ENCODE measurements at places on chromosomes 5 and 9.

- DNase-seq: no peak
These were observed 461.3 kb upstream of the CLINT1 start for GRCh38 chr5:158320178-158320674.

DNA sequence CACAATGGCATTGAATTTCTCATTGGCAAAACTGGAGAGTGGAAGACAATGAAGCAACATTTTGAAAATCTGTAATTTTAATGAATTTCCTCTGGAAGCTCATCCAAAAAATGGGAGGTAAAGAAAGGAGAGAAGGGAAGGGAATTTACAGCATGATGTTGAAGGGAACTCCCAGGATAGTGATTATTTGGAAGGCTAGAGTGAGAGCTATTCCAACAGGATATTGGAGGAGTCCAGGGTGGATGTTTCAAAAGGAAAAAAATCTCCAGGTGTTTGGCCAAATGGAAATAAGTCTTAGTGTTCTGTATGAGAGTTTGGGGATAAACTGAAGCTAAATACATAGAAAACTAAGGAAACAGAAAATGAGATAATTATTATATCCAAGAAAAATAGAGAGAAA, 106.2 kb downstream of the IZUMO3 start:
- no peak for DNase-seq

GRCh38 chr5:119031905-119032304, 39.0 kb upstream of the DMXL1 start:
- DNase-seq: no peak

DNA sequence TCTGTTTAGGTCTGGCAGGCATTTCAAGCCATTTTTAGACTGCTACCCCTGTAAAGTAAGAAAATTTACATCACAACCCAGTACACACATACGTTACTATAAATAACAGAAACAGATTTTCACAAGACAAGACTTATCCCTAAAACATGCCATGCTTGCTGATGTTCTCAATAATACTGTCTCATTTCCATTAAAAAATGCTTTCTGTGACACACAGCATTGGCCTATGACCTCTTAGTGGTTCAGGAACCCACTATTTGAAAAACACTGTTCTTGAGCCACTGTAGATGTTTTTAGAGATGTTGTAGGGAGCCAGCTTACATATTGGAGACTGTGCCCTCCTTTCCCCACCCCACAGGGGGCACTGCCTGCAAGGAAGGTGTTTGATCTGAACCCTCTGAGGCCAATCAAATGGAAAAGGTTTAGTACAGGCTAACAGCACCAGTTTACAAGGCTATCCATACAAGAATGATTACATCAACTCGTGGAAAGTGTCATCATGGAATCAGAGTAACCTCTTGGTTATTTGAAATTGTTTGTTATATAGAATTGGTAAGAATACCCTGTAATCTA, 30.8 kb downstream of the ZSWIM6 start:
- DNase-seq: no peak

- no peak for DNase-seq
These were observed 13.6 kb downstream of the CCNH start for GRCh38 chr5:87398981-87399614.

DNA sequence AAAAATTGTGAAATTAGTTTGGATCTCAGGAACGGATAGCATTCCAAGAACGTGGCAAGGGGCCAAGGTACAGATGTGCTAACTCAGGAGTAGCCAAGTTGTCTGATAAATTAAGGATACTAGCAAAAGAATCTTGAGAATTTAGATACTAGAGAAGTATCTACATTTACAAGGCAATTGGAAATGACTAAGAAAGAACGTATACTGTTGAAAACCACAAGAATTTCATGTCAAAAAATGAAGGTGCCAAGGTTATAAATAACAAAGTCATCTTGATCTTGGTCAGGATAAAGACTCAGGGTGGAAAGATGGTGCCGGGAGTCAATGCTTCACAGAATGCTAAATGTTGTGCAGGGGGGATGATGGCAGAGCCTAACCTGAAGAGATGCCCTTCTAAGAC, 19.2 kb downstream of the CAPSL start:
- no peak for DNase-seq

- no peak for DNase-seq
These were observed 36.2 kb downstream of the SLC36A1 start for GRCh38 chr5:151483647-151484046.

All from stimulated activated CD8-positive, alpha-beta memory T cell treated with anti-CD3 and anti-CD28 coated beads, Interleukin-2, amount 100 ng/mL, for 1 hour (primary cell).